ENCODE measurements at places on chromosomes 2 and 18.

- no peak for DNase-seq
These were observed 30.6 kb downstream of the SPATS2L start for GRCh38 chr2:200336980-200337615.

DNA sequence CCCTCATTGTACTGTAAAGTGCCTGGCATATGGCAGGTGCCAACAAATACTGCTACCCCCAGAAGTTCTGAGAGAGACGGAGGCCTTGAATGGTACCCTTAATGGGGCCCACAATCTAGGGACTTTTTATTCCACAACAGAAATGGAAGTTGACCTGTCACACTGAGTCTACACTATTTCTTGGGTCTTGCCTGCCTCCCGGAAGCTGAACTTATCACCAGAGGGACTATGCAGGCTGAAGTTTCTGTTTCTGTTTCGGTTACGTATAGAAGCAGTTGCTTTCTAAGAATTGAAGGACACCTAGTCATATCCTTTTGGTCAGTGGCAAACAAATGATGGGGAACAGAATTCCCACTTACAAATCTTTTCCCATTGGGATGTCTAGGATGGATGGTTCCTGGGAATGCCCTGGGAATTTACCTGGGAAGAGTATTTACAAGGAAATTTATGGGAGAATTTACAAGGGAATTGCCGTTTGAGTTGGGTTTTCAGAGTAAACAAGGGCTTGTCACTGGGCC, 74.2 kb downstream of the HS1BP3 start:
- peak; percentile 14 for DNase-seq

GRCh38 chr2:170573671-170574070, 141.5 kb upstream of the SP5 start:
- DNase-seq: no peak

DNA sequence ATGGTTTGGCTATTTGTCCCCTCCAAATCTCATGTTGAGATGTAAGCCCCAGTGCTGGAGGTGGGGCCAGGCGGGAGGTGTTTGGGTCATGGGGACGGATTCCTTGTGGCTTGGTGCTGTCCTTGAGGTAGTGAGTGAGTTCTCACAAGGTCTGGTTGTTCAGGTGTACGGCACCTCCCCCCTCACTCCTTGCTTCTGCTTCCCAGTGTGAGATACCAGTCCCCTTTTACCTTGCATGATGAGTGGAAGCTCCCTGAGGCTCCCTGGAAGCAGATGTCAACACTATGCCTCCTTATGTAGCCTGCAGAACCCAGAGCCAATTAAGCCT, 232.6 kb downstream of the LDLRAD4 start:
- DNase-seq: no peak

DNA sequence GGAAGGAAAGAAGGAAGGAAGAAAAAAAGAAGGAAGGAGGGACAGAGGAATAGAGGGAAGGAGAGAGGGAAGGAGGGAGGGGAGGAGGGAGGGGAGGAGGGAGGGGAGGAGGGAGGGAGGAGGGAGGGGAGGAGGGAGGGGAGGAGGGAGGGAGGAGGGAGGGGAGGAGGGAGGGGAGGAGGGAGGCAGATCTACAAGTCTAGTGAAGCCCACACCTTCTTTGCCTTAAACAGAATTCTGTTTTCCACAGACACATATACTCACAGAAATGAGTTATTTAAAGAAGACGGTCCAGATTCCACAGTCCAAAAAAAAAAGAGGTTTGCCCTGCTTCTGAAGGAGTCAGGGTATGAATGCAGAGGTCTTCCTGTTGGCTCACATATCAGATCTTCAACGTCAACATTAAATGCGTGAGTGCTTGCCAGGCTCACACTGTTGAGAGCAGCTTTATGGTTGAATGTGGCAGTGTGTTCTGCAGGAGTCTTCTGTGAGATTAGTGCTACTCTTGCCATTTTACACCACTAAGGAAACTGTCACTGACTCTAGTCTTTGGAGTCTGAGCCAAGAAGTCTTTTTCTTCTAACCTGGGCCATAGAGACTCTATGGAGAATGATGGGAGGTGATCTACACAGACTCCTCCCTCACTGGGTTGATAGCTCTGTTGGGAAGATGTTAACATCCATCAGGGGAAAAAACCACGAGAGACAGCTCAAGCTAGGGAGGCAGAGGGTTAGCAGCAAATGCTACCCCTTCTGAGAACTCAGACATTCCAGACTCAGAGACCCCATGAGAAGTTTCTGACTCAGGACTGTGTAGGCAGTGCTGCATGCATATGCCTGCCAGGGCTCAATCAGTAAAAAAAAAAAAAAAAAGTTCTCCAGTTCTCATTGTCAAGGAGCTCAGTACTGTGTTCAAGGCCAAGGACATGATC, 23.3 kb downstream of the PAX8 start:
- no peak for DNase-seq

GRCh38 chr2:227324995-227325838, at the start of gene MFF:
Gene MFF (plus strand): TSS chr2:227325251. CDS start chr2:227330666, 5,415 bp downstream.
- DNase-seq: peak; percentile 94

DNA sequence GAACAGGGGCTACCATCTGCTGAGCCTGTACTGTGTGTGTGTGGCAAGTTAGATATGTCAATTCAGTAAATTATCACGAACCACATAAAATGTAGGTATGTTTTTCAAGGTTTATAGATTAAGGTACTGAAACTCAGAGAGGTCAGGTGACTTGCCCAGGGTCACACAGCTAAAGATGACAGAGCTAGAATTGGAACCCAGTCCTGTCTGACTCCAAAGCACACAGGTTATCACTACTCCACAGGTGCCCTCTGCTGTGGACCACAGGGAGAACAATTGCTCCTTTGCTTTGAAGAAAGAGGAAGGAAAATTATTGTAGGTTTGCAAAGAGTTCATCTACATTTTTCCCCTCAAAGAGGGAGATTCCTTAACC, 229.7 kb upstream of the AGAP1 start:
- DNase-seq: no peak

GRCh38 chr2:141062443-141062842, 1068.4 kb downstream of the LRP1B start:
- DNase-seq: no peak

DNA sequence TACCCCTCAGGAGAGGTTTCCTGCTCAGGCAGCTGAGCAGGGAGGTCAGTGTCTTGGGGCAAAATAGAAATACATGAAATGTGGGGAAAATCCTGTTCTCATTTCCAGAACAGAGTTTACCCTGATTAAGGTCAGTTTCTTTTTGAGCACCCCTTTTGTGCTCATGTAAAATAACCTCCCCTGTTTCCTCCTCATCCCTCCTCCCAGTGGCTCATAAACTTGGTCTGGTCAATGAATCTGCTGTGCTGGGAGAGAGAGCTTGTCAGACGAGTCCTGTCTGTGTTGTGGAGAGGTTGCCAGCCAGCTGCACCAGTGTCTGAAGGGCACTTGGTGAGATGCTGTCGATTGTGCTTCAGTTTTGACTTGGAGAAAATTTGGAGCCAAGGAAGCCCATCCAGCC, 48.6 kb downstream of the NTSR2 start:
- no peak for DNase-seq

GRCh38 chr2:55232863-55233657, 572 bp downstream of the RPS27A start:
- DNase-seq: peak; percentile 43

DNA sequence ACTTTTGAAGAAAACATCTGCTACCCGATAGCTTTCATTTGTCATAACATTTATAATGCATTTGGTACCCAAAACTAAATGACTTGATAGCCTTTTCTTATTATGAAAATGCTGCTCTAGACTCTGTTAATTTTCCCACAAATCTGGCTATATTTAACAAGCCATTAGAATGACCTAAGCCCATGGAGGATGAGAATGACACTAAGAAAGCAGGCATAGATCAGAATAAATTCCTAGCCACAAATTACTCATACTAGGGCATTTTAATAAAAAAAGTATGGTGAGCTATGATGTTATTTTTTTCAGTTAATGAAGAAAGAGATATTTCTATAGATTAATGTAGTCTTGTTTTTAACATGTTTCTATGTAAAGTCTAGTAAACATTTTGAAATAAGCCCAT, 1728.3 kb downstream of the SUCLG1 start:
- no peak for DNase-seq

- no peak for DNase-seq
These were observed 3.4 kb downstream of the TXNL1 start for GRCh38 chr18:56635007-56635406.

- DNase-seq: no peak
These were observed 7.9 kb downstream of the CLHC1 start for GRCh38 chr2:55223958-55224760.

DNA sequence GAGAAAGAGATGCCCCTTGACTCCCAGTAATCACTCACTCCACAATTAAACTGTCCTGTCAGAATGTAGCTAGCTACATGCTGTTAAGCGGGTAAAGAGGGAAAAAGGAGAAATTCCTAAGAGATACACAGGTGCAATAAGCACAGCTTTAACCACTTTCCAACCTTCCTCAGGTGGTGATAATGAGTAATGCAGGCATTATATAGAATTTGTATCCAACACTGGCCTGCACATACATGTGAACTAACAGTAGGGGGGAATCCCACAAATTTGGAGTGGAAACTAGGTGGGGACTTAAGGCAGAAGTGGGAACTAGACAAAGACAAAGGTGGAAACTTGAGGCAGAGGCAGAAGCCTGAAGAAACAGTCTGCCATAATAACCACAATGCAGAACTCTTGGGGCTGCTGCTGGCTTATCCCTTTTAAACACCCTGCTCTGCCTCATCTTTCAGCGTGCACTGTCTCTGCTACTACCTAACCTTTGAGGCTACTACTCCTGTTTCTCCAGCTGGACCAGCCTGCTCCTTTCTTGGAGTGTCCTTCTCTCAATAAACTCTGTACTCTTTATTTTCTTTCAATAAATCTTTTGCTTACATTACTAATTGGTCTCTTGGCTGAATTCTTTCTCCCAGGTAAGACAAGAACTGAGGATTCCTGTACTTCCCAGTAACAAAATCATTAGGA, 259.7 kb downstream of the PDE11A start:
- no peak for DNase-seq

DNA sequence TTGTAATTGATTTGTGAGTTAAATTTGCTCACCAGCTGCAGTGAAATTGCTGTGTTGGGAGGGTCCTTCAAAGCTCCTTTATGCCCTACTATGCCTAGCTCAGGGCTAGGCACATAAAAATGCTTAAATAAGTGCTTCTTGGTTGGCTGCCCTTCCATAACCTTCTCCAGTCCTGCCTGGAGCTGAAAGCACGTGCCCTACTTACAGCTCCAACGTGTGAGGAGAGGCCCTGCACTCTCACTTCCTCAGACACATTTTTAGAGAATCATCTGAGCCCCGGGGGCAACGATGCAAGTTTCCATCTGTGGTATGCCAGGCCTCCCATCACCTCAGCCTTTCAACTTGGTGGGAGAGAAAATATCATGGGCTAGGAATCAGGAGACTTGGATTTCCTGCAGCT, 202.7 kb downstream of the BCL11A start:
- DNase-seq: no peak

DNA sequence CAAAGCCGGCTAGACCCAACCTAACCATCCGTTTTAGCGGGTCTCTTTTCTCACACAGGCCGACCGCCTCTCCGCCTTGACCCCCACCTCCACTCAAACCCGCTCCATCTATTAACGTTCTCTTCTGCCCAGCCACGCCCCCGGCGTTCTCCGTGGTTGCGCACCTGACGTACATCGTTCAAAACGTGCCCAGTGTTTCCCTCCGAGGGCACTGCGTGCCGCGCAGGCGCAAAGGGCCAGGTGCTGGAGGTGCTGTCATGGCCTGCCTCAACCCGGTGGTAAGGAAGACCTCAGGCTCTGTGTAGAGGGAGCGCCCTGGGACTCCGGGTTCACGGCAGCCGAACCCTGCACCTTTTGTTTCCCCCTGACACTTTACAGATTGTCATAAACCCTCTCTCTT, at the start of gene GTF2A1L:
Gene GTF2A1L, plus strand, starts transcription at position 239 of the 400 bp plus-strand sequence. Its CDS starts 19 bp downstream, at position 258.
- no peak for DNase-seq

DNA sequence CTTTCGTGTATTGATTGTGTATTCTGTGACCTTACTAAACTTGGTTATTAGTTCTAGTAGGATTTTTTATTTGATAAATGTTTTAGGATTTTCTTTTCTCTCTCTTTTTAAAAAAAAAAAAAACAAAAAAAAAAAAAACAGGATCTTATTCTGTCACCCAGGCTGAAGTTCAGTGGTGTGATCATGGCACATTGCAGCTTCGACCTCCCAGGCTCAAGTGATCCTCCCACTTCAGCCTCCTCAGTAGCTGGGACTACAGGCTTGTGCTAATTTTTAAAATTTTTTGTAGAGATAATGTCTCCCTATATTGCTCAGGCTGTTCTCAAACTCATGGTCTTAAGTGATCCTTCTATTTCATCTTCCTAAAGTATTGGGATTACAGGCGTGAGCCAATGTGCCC, 19.0 kb downstream of the TTLL4 start:
- DNase-seq: no peak

DNA sequence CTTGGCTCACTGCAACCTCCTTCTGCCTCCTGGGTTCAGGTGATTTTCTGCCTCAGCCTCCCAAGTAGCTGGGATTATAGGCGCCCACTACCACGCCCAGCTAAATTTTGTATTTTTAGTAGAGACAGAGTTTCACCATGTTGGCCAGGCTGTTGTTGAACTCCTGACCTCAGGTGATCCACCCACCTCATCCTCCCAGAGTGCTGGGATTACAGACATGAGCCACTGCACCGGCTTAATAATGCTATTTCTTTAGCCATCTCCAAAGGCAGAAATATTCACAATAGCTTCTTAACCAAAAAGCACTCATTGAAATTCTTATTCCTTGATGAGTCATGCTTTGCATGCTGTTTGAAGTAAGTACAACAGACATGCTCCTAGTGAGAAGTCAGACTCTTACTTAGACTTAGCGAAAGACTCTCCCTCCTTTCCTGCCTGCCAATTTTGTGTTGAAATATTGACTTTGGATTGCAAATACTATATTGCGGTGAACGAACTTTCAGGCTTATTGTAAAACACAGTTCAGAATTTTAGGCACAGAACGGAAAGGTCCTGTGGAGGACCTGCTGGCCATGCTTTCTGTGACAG, 4.4 kb downstream of the ACTR3 start:
- no peak for DNase-seq

DNA sequence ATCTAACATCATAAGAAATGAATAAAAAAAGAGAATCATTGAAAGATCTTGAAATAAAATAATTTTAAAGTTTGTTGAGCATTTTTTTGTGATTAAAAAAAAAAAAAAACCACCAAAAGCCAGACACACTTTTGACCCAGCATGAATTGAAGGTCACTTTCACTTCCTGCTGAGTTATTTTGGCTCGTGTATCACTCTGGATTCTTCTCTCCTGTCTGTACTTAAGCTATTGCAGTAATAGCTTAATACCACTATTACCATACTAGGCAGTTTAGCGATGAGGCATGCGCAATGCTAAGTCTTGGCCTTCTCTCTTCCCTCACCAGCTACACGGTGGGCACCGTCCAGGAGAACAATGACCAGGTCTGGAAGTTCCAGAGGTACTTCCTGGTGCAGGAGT, 54.5 kb upstream of the SPP2 start:
- DNase-seq: no peak
